ENCODE measurements at places on chromosomes 7 and 10.

DNA sequence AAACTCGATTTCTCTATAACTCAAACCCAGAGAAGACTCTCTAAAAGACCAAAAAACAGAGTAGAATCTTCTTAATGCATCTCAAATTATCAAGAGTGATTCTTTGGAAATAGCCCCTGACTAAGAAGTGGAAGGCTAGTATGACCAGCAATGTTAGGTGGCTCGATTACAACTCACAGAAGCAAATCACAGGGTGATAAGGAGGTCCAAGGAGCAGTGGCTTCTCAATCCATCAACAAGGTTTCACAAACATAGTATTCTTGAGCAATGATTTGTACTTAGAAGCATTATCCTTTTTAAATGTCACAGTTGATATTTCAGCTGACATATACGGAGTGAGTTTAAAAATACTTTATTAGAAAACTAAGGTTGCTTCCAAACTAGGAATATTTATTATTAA lies 127.7 kb downstream of the CNOT4 start:
- DNase-seq = no peak

- DNase-seq = no peak
These were observed 47.5 kb downstream of the CARD11 start for GRCh38 chr7:2996141-2996540.

DNA sequence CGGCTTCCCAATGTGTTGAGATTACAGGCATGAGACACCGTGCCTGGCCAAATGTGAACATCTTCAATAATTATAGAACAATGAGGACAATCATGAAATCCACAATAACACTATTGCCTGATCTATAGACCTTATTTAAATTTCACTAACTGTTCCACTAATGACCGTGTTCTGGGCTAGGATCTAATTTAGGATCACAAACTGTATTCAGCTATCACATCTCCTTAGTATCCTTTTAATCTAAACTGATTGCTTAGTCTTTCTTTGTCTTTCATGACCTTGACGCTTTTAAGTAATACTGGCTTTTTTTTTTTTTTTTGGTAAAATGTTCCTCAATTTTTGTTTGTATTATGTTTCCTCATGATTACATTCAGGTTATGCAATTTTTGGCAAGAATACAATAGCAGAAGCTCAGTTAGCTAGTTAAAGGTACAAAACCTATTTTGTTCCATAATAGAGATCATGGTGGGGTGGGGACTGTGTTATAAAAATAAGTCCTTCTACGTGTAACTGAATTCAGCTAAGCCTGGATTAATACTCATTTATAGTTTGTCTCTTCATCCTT lies 158.4 kb downstream of the AOAH start:
- no peak for DNase-seq

DNA sequence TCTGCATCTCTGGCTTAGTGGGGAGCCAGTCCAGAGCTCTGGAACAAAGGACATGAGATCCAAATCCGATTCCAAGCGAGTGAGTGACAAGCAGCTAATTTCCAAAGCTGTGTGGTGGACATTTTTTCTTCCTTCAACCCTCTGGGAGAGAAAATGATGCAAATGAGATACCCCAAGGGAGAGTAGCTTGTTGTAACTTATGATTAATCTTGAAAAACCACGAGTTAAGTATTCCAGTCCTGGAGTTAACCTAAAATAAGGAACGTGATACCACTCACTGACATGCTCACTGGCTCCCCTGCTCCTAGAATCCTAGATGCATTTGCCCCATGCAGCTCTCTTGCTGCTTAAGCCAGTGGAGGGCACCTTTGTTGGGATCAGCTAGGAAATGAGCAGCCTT lies 116.0 kb upstream of the HABP2 start:
- no peak for DNase-seq

DNA sequence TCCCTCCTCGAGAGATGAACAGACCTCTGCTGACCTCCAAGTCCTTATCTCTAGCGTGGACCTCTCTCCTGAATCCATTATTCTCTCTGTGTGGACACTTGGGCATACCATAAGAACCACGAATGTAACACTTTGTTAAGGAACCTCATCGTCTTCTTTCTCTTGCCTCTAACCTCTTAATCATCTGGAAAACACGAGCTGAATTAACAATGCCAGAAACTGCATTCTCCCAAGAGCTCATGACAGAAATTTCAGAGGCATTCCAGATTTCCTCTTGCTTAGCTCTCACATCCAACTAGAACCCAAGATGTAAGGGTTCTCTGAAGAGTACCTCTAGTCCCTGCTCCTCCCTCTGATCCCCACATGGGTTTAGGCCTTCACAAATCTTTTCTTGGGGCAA lies 101.5 kb downstream of the TRIL start:
- peak; percentile 51 for DNase-seq

DNA sequence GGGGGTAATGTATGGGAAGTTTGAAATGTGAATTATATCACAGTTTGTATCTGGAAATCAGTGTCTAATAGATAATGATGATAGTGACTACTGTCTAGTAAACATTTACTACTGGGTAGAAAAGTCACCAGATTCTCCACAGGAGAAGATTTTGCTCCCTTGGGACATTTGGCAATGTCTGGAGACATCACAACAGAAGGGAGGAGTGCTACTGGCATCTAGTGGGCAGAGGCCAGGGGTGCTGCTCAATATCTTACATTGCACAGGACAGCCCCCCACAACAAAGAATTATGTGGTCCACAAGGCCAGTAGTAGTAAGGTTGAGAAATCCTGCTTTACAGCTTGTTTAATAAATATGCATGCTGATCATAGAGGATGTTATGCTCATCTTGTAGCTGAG lies 92.3 kb upstream of the PRPS1L1 start:
- peak; percentile 47 for DNase-seq

- no peak for DNase-seq
These were observed 19.6 kb downstream of the EPC1 start for GRCh38 chr10:32327364-32327691.

- DNase-seq = no peak
These were observed 612.7 kb upstream of the ZWINT start for GRCh38 chr10:56973766-56974165.

GRCh38 chr10:62038609-62039190 lies 137.2 kb downstream of the ARID5B start:
- peak; percentile 95 for DNase-seq

GRCh38 chr10:66368146-66368545 lies 557.7 kb upstream of the LRRTM3 start:
- DNase-seq = no peak

GRCh38 chr7:40220421-40220911 lies 85.7 kb downstream of the SUGCT start:
- DNase-seq = peak; percentile 78

GRCh38 chr7:26620352-26620751 lies 244.0 kb downstream of the SKAP2 start:
- no peak for DNase-seq

- DNase-seq = no peak
These were observed 10.3 kb upstream of the ZC3HAV1L start for GRCh38 chr7:139046143-139046542.

DNA sequence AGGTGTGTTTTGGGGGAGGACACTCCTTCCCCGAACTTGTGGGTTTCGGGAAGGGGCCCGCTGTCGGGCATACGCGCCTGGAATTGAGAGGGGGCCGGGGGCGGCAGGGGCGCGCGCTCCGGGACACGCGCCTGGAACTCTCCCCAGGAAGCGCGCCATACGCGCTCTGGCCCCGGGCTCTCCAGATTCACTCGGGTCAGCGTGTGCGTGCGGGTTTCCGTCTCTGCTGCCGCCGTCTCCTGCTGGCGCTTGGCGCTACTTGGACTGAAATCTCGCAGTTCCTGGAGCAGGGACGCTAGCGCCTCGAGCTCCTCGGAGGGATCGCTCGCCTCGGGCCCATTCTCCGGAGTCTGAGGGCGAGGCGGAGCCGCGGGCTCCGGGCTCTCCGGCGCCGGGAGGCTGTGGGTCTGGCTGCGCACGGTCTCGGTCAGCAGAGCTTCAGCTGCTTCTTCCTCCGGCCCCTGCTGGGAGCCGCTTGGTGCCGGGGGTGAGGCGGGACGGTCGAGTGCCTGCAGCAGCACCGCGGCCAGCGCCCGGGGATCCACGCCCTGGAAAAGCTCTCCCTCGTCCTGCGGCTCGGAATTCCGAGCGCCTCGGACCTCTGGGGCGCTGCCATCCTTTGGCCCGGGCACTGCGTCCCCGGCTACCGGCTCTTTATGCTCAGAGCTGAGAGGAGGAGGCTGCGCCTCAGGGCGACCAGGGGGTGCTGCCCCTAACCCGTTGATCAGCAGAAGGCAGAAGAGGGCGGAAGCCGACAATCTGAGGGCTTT lies 1.1 kb downstream of the VGF start:
- DNase-seq = peak; percentile 56
